ENCODE measurements at places on chromosomes 7 and 10.
A peak's percentile ranks its signal among the peaks of the same experiment; 100 is the strongest.

- no peak for DNase-seq
Measured at GRCh38 chr7:47743965-47744591, 162.2 kb upstream of the TNS3 start.

- DNase-seq = no peak
Measured at GRCh38 chr10:11120711-11121110, 103.0 kb downstream of the CELF2 start.

GRCh38 chr7:33195264-33195663 lies 65.9 kb downstream of the BBS9 start:
- DNase-seq = no peak

- DNase-seq = no peak
Measured at GRCh38 chr10:101489355-101489754, 98.7 kb downstream of the POLL start.

- DNase-seq = peak; percentile 31
Measured at GRCh38 chr10:43287056-43288007, 20.5 kb upstream of the RASGEF1A start.

DNA sequence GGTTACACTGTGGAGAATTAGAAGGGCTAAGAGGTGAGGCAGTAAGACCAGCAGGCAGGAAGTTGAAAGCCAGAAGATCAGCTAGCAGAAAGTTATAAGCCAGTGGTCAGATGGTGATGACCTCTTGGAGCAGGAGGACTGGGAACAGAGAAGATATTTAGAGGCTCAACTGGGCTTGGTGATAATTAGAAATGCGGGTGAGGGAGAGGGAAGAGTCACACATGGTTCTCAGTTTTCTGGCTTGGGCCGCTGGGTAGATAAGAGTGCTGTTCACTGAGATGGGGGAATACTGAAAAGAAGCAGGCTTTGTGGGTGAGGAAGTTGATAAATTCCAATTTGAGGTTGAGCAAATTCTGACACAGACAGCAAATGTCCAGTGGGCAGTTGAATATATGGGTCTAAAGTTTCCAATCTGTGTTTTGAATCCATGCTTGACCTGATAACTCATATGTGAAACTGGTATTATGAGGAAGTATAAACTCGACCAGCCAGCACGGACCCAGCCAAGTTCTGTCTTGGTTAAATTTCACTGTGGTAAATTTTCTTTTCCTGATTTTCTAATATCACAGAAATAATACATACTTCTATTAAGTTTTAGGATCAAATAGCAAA lies 22.7 kb downstream of the LSMEM1 start:
- no peak for DNase-seq

- no peak for DNase-seq
Measured at GRCh38 chr10:26085549-26085948, 131.0 kb upstream of the GAD2 start.

DNA sequence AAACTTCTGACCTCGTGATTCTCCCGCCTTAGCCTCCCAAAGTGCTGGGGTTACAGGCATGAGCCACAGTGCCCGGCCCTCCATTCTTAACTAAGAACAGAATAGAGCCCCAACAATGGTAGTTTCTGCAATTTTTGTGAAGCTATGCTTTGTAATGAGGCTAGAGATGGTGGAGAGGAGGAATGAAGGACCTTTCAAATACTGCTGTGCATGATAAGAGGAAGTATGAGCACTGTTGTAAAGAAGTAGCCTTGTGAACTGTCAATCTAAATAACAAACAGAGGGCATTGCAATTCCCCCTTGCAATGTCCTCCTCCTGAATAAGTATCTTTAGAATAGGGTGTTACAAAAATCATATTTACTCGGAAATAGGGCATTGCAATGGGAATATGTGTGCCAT lies 70.2 kb downstream of the EVX1 start:
- DNase-seq = no peak

DNA sequence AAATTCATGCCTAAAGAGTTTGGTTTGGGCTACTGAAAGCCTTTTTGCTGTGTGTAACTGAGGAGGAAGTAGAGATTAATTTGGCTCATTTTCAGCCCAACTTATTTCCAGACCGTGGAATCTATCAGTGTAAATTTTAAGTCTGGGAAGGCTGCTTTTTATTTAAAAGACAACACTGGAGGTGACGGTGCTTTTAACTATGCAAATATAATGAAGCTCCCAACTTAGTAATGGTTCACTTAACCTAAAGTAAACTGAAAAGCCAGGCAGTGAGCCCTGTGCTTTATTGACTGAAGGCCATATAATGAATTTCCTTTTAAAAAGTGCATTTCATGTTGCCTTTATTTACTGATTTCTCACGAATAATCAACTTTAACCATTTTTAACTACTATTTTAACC lies 127.2 kb downstream of the NPY start:
- no peak for DNase-seq

DNA sequence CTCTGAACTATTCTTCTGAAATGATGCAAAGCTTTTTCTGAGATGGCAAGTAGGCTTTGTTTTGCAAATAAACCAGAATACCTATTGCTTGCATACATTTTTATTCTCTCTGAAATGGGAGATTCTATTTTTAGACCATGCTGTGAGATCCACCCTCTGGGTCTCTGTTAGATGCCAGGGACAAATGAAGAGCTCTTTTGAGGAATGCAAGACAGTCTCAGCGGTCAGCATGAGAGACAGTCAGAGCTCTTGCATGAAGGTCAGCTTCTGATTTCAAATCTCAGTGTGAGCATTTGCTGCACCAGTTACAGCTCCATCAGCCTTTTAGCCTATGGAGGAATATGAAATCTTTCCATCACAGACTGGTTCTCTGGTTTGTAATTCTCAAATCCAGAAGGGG lies 429.9 kb upstream of the KLF6 start:
- no peak for DNase-seq

- DNase-seq = no peak
Measured at GRCh38 chr7:92293896-92294590, 48.3 kb downstream of the ANKIB1 start.

- no peak for DNase-seq
Measured at GRCh38 chr10:2953495-2953894, 113.9 kb upstream of the PFKP start.

- DNase-seq = no peak
Measured at GRCh38 chr7:16726189-16726588, 27.4 kb upstream of the TSPAN13 start.

DNA sequence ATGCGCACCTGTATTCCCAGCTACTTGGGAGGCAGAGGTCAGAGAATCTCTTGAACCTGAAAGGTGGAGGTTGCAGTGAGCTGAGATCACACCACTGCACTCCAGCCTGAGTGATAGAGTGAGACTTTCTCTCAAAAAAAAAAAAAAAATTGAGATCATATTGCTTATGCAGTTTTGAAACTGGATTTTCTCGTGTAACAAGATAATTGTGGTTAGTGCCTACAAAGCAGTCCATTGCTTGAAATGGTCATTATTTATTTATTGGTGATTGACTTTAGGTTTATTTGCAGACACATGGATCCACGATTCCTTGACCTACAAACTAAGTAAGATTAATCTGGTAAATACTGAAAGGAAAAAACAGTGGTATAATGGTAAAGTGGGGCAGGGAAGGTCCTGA lies 149.8 kb downstream of the TAX1BP1 start:
- no peak for DNase-seq

- DNase-seq = no peak
Measured at GRCh38 chr10:121270906-121271305, 327.3 kb downstream of the FGFR2 start.

GRCh38 chr10:114328874-114329273 lies 75.4 kb downstream of the AFAP1L2 start:
- no peak for DNase-seq

DNA sequence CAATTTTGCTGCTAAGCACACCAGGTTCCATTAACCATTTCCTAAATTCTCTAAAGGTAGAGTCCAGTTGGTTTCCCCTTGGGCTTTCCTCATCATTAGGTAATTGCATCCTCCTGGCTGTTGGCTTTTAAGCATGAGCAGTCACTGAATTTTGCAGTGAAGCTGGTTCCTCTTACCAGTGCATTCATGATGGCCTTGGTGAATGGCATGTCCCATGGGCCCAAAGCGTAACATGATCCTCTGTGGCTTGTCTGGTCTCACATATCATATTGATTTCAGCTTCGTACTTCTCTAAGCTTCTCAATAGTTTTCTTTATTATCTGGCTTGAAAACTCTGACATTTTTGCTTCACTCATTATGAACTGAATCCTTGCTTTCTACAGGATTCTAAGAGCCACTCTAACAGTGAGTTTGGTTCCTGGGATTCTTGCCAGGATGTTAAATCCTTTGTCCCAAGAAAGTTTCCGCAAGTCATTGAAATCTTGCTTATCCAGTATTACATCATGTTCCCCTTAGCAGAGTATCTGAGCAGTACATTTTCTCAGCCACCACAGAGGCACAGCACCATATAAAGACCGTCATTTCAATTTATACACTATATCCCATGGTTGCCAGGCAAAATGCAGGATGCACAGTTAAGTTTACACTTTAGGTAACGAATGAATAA lies 134.2 kb downstream of the PTN start:
- no peak for DNase-seq

- DNase-seq = no peak
Measured at GRCh38 chr10:28580825-28581224, 47.9 kb downstream of the WAC start.

DNA sequence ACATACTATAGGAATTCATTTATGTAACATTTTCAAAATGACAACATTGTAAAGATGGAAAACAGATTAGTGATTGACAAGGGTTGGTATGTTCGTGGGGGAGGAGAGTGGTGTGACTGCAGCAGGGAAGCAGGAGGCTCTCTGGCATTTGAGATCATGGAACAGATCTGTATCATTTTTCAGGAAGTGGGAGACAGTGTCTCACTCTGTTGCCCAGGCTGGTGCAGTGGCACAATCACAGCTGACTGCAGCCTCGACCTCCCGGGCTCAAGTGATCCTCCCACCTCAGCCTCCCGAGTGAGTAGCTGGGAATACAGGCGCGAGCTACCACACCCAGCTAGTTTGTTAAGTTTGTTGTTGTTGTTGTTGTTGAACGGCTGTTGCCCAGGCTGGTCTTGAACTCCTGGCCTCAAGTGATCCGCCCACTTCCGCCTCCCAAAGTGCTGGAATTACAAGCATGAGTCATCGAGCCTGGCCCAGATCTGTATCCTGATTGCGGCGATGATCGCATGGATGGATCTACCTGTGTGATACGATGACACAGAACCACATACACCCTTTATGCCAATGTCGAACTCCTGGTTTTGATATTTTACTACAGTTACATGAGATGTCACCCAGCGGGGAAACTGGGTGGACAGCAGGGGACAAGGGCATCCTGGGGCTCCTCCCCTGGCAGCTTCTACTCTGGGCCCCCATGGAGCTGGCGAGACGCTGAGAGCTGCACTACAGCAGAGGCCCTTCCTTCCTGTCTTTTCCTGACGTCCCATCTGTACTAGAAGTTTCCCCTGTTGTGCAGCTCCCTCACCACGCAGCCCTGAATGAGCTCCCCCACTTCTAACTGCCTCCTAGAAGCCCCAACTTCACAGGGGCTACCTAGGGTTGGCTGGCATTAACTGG lies 12.3 kb upstream of the CYTH3 start:
- no peak for DNase-seq

- no peak for DNase-seq
Measured at GRCh38 chr10:15725603-15726002, 5.9 kb upstream of the ITGA8 start.

DNA sequence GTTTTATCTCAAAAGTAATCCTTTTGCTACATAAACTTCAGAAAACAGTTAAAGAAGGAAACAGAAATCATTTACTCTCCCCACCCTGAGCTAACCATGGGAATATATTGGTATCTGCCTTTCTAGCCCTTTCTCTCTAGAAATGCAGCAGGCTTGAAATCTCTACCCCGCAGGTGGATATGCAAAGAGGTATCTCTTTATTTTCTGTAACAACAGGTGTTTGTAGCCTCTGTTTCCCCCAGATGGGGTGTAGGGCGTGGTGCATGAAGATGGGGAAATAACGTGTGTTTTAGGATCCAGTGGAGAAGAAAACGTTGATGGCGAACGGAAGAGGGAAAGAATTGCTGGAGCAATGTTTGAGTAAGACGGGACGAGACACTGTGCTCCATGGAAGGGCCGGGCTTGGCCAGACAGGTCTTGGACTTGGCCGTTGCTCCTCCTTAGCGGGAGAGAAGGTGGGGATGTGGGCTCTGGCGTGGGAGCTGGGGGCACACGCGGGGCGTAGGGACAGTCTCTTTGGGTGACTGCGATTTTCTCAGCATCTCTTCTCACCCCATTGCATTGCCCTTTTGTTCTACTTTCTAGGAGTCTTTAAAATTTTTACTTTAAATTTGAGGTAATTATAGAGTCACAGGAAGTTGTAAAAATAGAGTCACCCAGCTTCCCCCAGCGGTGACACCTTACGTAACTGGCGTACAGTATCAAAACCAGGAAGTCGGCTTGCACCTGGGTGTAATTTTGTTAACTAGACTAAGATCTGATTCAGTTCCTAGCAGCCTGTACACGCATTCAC lies 82.9 kb downstream of the ELFN1 start:
- DNase-seq = no peak

DNA sequence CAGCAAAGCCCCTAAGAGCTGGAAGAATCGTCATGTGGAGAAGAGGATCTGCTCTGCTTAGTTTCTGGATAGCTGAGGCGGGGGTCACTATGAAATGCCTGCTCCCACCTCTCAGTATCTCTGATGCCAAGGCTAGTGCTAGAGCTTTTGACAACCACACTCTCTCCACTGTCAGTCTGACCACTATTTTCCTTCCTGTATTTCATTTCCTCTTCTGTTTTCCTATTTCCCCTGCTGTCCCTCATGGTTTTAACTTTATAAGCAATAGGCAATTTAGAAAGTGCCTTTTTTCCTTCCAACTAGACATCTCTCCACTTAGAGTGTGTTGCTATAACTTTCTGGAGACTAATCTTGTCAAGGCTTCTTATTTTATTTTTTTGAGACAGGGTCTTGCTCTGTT lies 23.6 kb downstream of the C7orf57 start:
- DNase-seq = no peak

DNA sequence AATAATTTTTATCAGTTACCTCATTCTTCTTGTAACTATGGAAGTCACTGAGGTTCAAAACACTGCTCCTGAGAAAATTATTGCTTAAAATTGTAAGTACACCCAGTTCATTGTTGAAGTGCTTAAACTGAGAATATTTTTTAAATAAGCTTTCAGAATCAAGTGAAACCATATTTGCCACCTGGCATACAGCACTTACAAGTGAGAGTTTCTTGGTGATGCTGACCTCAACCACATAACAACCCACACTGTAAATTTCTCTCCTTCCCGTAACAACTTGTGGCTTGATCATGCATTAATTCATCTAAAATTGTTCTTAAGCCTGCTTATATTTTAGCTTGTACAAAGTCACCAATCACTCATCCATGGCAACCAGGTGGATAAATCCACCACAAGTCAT lies 34.0 kb downstream of the IMMP2L start:
- DNase-seq = no peak

- no peak for DNase-seq
Measured at GRCh38 chr10:80442879-80443278, 11.2 kb upstream of the TSPAN14 start.

DNA sequence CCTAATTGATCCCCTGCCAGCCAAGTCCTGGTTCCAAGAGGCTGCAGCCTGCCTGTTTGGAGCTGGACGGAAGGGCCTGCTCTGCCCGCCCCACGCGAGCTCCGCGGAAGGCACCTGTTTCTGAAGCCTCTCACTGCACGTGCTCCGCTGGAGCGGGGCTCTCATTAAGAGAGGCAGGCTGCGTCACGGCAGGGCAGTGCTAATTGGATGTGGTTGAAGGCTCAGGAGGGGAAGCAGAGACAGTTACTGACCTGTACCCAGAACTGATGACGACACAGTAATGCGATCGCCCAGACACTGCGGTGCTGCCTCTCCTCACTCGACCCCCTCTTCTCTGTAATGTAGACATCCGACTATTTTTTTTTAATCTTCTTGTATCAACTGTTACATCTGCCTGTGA lies 411.1 kb upstream of the MGMT start:
- DNase-seq = no peak

GRCh38 chr10:43396061-43396927 lies 12.7 kb downstream of the HNRNPF start:
- DNase-seq = peak; percentile 52

Measured in effector CD4-positive, alpha-beta T cell (primary cell).